ENCODE measurements at places on chromosomes 12 and 14.
A peak's percentile ranks its signal among the peaks of the same experiment; 100 is the strongest.

DNA sequence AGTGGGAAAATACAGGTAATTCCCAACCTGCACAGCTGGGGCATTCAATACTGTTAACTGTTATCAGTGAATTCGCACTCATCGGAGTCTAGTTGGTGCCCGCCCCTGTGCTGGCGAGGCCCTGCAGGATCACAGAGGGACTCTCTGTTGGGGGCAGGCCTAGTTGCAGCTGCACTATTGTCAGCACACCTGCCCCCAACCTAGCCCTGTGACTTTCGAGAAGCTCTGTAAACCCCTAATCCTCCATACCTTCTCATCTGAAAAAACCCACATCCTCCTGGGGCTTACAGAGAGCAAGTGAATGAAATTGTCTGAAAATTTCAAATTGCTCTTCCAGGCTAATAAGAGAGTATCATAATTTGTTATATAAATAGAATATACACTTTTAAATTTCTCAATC, 132.2 kb upstream of the NUDT4 start:
- ATAC-seq: peak; percentile 28

DNA sequence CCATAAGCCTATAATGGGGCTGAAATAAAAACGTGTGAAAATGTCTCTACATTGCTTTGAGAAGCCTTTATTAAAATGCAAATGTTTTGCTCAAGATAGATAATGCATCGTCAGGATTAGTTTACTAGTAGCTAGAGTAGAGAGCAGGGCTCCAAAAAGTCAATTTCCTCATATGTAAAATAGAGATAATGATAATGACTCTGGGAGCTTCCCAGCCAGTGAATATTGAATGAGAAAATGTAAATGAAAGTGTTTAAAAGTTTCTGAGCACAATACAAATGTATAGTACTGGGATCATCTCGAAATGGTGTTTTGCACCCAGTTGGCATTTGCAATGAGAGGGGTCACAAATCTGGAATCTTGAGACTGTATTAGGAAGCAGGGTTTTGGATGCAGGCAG, 135.3 kb downstream of the OTOGL start:
- no peak for ATAC-seq

GRCh38 chr12:92297932-92298696, 152.5 kb upstream of the BTG1 start:
- ATAC-seq: peak; percentile 79

- peak; percentile 2 for ATAC-seq
Measured at GRCh38 chr12:104956870-104957718, 996 bp downstream of the SLC41A2 start.

GRCh38 chr14:99909513-99910064, 116.4 kb downstream of the EML1 start:
- no peak for ATAC-seq

- peak; percentile 1 for ATAC-seq
Measured at GRCh38 chr12:12562016-12562483, 613 bp downstream of the DUSP16 start.

- ATAC-seq: no peak
Measured at GRCh38 chr12:77782034-77782433, 48.7 kb upstream of the NAV3 start.

DNA sequence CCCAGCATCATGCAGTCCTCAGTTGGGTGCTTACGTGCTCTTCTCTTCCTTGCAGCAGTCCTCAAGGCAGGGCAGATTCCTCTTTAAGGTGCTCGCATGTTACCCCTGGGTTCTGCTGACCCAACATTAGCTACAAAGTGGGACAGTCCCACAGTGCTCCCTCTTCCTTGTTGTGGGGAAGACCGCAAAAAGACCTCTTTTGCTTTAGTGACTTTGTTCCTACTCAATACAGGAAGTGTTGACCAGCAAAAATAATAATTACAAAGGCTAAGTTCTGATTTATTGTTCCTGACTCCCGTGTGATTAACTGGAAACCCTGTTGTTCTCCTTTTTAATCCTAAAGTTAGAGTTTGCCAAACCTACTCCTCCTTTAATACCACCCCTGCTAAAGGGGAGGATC, 13.7 kb downstream of the PIGH start:
- no peak for ATAC-seq

GRCh38 chr14:51284241-51284640, 44.2 kb downstream of the TMX1 start:
- no peak for ATAC-seq

GRCh38 chr14:36935976-36936678, 236.3 kb downstream of the SLC25A21 start:
- ATAC-seq: no peak

- no peak for ATAC-seq
Measured at GRCh38 chr14:94476023-94476422, at the start of gene SERPINA9. Gene SERPINA9 (minus strand): TSS chr14:94476197. CDS start chr14:94469840, 6,357 bp downstream.

DNA sequence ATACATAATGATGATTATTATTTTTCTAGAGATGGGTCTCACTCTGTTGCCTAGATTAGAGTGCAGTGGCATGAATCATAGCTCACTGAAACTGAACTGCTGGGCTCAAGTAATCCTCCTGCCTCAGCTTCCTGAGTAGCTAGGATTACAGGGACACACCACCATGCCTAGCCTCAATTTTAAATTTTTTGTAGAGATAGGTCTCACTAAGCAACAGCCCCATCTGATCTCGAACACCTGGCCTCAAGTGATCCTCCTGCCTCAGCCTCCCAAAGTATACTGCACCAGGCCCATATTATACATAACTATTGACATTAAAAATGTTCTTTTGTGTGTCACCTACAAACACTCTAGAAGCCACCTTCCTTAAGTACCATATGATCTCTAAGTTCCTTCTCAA, 3.4 kb downstream of the TXNRD1 start:
- ATAC-seq: no peak

- ATAC-seq: no peak
Measured at GRCh38 chr12:14845350-14845750, 2.0 kb upstream of the ART4 start.

- ATAC-seq: no peak
Measured at GRCh38 chr14:71451501-71451900, 480.7 kb upstream of the RGS6 start.

GRCh38 chr14:84750284-84750683, 779.7 kb upstream of the FLRT2 start:
- no peak for ATAC-seq

DNA sequence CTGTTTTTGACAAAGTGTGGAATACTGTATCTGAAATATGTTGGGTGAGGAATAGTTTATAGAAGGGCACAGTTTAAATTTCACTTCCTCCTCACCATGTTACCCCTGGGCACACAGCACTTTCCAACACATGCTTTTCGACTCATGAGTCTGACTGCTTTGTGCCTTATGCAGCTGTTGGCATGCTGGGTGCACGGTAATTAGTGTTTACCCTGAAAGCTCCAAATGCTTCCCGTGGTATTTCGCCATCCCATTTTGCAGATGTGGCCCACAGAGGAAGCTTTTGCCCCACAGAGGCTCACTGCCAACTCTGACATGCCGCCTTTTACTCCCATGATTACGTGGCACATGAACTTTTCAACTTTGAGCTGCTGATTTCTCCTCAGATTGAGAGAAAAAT, 168.6 kb downstream of the PRKCH start:
- no peak for ATAC-seq

Data from activated CD4-positive, CD25-positive, alpha-beta regulatory T cell treated with anti-CD3 and anti-CD28 coated beads, Interleukin-2, amount 50 U/mL, for 24 hours (primary cell).